ENCODE measurements at places on chromosomes 6 and 20.

DNA sequence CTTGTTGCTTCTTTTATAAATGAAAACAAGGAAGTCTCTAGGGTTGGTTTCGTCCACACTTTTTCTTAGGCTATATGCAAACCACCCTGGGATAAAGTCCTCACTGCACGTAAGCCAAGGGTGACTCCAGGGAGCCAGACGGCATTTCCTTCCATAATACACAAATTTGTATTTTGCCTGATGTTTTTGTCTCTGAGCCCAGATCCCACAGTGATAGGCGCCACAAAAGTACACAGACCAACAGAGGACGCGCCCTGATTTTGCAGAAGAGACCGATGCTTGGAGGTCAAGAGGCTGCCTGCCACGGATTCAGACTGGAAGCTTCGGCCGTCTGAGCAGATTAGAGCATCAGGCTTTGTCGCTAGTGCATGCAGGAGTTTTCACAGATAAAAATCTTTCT lies 22.8 kb downstream of the FOXQ1 start:
- DNase-seq: no peak

DNA sequence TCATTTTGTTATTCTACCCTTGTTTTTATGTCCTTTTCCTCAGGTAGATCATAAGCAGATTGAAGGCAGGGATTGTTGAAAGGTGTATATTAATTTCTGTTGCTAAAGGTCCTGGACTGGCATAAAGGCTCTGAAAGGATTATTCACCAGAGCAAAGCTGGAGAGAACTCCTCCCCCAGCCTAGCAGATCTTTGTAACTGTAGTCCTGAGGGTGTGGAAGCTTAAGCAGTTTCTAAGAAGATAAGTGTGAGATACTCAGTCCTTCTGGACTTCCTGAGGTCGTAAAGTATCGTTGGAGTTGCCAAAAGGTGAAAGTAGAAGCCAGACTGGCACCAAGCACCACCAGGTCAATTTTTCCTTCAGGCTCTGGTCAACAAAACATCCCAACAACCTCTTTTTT lies 24.2 kb downstream of the CGA start:
- DNase-seq: no peak

GRCh38 chr6:16413399-16413798 lies 175.0 kb downstream of the GMPR start:
- DNase-seq: no peak

- DNase-seq: peak; percentile 79
These were observed 299.1 kb upstream of the ID4 start for GRCh38 chr6:19538096-19538495.

- no peak for DNase-seq
These were observed 39.9 kb downstream of the SGK1 start for GRCh38 chr6:134278000-134278399.

- no peak for DNase-seq
These were observed 8.6 kb downstream of the HS3ST5 start for GRCh38 chr6:114334237-114334636.
